Cardiac fibroblast (primary cell): ENCODE measurements at places on chromosomes 5 and 9.

- DNase-seq: no peak
These were observed 47.6 kb downstream of the ECPAS start for GRCh38 chr9:111436571-111436970.

GRCh38 chr9:6415266-6415665, 2.3 kb downstream of the UHRF2 start:
- no peak for DNase-seq

DNA sequence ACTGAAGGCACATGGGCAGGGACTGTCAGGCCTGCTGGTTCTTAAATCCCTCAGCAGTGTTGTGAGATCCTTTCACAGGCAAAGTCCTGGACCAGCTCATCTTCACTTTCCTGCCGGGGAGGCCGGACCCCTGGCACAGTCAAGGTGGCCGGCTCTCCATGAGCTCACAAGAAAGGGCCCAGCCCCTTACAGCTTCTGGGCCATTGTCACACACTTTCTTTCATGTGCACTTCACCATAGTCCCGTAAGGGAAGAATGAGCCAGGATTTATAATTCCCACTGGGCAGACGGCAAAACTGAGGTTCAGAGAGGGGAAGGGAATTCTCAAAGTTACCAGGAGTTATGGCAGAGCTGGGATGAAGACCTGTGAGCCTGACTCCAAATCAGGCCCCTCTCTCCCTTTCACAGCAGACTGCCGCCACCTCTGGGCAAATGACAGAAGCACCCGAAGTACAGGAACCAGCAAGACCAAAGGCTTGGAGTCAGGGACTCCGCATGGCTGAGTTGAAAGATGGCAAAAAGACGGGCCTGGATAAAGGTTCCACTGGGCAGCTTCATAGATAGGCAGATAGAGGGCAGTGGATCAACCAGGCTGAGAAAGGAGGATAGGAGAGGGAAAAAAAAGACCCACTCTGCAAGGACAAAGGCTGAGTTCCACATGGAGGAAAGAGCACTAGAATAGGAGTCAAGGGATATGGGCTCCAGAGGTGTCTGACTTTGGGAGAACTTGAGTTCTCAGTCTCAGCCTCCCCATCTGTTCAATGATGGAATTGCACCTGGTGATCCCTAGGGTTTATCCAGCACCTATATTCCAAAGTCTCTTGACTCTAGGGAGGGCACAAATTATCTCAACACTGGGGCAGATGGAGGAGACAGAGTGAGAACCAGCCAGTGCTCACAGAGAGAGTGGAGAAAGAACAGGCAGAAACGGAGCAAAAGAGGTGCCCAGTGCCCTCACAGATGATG, 128.7 kb downstream of the PAX5 start:
- no peak for DNase-seq

DNA sequence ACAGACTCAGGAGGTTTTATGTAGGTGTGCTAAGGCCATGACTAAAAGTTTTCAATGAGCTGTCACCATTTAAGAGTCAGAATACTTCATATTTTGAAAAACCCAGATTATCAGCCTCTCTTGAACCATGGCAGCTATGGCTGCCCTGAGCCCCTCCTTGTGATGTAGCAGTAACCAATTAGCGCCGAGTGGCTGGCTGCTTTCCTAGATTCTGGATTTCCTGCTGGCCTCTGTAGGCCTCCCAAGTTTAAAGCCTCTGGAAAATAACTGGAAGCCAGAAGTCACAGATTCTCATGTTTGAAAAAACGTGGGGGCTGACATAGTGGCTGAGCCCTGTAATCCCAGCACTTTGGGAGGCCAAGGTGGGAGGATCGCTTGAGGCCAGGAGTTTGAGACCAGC, 25.5 kb downstream of the DAB2IP start:
- DNase-seq: no peak

DNA sequence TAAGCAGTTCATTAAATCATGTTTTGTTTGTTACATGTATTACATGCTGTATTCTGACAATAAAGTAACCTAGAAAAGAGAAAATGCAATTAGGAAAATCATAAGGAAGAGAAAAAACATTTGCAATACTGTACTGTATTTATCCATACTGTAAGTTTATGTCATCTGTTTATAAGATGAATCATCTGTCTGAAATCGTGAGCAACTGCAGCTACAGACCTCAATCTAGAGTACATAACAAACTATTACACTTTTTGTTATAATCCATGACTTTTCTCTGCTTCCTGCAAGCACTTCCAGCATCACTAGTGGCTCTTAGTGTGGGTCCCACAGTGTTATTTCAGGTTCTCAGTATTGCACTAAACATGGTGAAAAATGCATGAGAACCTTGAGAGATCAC, 144.4 kb upstream of the NR4A3 start:
- DNase-seq: no peak

- no peak for DNase-seq
These were observed 137.9 kb upstream of the PPP1R26 start for GRCh38 chr9:135341612-135342169.

DNA sequence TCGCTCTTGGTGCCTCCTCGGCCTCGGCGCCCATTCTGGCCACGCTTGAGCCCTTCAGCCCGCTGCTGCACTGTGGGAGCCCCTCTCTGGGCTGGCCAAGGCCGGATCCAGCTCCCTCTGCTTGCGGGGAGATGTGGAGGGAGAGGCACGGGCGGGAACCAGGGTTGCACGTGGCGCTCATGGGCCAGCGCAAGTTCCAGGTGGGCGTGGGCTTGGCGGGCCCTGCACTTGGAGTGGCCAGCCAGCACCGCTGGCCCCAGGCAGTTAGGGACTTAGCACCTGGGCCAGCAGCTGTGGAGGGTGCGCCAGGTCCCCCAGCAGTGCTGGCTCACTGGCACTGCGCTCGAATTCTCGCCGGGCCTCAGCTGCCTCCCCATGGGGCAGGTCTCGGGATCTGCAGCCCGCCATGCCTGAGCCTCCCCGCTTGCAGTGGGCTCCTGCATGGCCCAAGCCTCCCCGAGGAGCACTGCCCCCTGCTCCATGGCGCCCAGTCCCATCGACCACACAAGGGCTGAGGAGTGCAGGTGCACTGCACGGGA, 106.4 kb downstream of the SMC2 start:
- no peak for DNase-seq

DNA sequence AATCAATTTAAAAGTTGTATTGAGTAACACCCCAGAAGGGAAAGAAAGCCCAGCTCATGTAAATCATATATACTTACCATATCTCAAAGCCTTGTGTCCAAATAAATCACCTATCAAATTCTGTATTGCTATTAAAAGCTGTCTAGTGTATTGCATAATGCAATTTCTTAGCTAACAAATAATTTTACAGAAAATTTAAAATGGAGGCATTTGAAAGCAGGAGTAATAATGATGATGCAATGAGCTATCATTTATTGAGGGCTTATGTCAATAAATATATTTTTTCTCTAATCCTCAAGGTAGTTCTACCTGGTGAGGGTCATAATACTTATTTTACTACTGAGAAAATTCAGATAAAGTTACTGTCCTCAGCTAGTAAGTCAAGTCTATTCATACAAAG, 42.8 kb upstream of the CDK5RAP2 start:
- no peak for DNase-seq

DNA sequence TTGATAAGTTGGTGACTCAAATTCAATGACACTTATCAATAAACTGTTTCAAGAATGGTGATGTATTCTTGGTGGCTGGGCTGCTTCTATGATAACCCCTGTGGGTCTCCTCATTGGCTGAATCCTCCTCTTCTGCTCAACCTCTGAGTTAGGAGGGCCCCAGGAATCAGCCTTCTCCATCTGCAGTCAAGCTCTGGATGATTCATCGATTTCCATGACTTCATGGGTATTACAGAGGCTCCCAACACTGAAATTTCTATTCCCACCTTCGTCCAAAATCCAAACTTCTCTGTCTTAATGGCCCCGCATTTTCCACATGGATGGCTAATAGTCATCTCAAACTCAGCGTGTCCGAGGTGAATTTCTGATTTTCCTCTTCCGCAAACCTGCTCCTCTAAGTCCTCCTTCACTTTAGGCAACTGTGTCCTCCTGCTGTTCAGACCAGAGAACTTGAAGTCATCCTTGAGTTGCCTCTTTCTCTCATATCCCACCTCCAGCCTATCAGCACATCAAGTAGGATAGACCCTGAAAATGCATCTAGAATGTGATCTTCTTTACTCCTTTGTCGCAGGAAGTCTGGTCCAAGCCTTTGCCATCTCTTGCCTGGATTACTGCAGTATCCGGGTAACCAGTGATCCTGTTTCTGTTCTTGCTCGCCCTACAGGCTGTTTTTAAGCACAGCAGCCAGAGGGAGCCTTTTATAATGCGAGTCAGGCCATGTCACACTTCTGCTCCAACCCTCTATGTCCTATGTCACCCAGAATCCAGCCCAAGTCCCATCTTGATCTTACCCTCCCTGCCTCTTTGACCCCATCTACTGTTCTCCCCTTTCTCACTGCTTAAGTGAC, 41.4 kb upstream of the IL7R start:
- peak; percentile 15 for DNase-seq

- no peak for DNase-seq
These were observed 117.5 kb downstream of the CEP120 start for GRCh38 chr5:123305751-123306150.

DNA sequence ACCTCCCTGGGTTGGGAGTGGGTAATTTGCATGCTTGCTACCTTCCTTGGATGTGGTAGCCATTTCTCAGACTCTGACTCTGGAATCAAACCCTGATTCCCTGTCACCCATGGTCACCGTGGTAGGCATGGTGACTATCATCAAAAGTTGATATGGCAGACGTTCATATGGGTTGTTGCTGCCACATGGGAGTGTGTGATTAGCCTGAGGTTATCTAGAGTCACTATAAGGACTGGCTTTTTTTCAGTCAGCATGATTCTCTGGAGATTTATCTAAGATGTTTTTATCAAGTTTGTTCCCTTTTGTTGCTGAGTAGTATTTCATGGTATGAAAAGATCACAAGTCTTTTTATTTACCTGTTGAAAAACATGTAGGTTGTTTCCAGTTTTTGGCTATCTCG, 7.0 kb downstream of the RCL1 start:
- no peak for DNase-seq

DNA sequence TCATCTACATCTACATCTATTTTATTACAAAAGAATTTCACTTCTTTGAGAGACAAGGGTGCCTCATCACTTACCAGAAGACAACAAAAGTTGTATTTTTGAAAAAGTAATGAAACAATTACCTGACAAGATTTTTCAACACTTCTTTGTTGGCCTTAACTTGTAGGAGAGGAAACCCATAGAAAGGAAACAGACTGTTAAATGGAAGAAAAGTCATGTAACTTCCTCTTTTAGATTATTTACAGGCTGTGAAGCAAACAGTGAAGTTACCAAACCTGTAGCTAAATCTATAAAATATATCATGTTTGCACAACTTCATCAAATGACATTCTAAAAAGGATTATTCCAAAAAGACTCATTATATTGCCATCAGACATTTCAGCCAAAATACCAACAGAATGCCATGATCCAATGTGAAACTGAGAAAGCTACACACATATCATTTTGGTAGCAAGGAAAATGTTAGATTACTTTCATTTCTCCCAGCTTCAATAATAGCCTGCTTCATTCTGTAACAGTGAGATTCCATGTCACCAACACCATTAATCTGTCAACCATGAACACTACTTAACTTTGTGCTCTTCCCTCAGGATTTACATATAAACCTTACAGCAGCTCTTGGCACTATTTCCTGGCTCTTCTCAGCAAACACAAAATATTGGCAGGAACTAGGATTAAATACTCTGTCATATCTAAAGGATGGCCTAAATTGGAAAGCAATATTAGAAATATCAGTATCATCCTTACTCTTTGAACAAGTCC, 122.5 kb downstream of the MCTP1 start:
- no peak for DNase-seq

DNA sequence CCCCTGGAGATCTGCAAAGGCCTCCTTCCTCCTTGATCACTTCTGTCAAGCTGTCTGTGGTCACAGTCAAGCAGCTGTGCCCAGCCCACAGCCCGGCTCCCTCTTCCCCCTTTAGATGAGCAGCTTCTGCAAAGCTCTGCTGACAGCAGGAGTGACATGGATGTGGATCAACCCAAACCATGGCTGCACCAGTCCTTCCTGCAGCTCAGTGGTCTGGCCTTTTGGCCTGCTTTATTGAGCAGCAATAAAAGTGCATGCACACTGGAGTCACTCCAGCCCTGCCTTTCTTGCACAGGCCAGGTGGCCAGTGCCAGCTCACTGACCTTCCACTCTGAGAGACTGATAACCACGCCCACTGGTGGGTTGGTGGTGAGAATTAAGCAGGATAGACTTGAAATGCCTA, 91.3 kb upstream of the OTULINL start:
- DNase-seq: no peak

GRCh38 chr5:143717400-143717799, 94.6 kb upstream of the HMHB1 start:
- DNase-seq: peak; percentile 94

DNA sequence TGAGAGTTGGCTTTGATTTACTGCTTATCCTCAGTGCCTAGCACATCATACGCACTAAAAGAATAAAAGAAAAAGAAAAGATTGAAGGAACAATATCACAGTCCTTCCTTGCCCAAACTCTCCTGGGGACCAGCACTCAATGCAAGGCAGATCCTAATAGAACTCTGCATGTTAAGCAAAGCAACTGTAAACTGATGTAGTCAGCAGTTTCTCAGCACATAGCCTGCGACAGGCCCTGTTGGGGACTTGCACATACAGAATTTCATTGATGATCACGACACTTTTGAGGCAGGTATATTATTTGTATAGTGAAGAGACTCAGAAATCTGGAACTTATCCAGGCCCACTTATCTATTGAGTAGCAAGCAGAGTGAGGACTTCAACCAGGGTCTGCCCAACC, 15.4 kb downstream of the NIPAL4 start:
- DNase-seq: no peak

DNA sequence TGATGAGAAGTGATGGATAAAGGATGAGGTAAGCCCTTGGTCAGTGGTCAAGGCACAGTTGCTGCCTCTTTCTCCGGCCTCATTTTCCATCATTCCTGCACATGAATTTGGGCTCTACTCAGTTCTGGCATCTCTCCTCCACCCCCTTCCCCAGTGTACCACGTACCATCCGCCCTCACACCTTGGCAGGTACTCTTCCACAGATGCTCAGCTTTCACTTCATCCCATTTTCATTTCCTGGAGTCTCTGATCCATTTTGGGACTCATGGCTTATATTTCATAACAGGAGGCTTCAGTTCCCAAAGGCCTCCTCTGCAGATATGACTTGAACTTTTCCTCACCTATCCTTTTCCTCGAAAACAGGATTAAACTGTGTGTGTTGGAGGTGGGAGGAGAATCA, 326.7 kb downstream of the ASTN2 start:
- no peak for DNase-seq

- no peak for DNase-seq
These were observed 21.2 kb upstream of the MARCHF6 start for GRCh38 chr5:10332301-10332700.

DNA sequence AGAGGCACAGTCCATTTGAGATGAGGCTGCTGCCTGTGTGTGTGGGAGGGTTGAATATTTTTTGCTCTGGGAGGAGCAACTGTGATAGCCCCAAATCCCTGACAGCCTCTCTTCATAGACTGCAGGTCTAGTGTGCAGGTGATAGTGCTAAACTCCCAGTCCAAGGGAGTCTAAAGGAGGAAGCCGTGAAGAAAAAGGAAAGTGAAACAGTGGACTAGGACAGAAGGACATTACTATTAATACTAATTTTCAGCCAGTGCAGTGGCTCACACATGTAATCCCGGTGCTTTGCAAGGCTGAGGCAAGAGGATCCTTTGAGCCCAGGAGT, 295.0 kb downstream of the PDE4D start:
- no peak for DNase-seq

GRCh38 chr5:7801891-7802614, 48.9 kb downstream of the CFAP90 start:
- no peak for DNase-seq

GRCh38 chr5:87807783-87808182, 395.1 kb upstream of the CCNH start:
- DNase-seq: no peak
